ENCODE measurements at places on chromosomes 6 and 20. TPM values are rescaled to one million over a fixed set of nuclear protein-coding genes. Genes with fewer than 3 reads are reported as not detected.

TNNC2 gene
- not detected for total RNA-seq

ARFGEF2 gene
- 20.5 TPM for total RNA-seq

RBPJL gene
- total RNA-seq = not detected

MUC21 gene
- not detected for total RNA-seq

GSTA1 gene
- not detected for total RNA-seq

RWDD1 gene
- 37.3 TPM for total RNA-seq

STK4 gene
- total RNA-seq = 195 TPM

SEL1L2 gene
- total RNA-seq = not detected

SIRPD gene
- not detected for total RNA-seq

IL22RA2 gene
- not detected for total RNA-seq

OLIG3 gene
- not detected for total RNA-seq

AGER gene
- total RNA-seq = 41.4 TPM

SLC4A11 gene
- total RNA-seq = 1.7 TPM

CST2 gene
- not detected for total RNA-seq

ACSS1 gene
- 55.3 TPM for total RNA-seq

PDYN gene
- not detected for total RNA-seq

CGA gene
- not detected for total RNA-seq

NRSN1 gene
- not detected for total RNA-seq

GABRR2 gene
- total RNA-seq = 0.36 TPM

MOXD1 gene
- not detected for total RNA-seq

TAGAP gene
- 65.5 TPM for total RNA-seq

EDEM2 gene
- 23.2 TPM for total RNA-seq

EZR gene
- 183 TPM for total RNA-seq

PLN gene
- total RNA-seq = not detected

PROCR gene
- 0.30 TPM for total RNA-seq

NNAT gene
- total RNA-seq = not detected

ELMO2 gene
- total RNA-seq = 72.5 TPM

HCRTR2 gene
- not detected for total RNA-seq

CYP24A1 gene
- total RNA-seq = not detected

TRAPPC3L gene
- not detected for total RNA-seq

HLA-DRB1 gene
- 37.0 TPM for total RNA-seq

TFAP2B gene
- total RNA-seq = not detected

SYNDIG1 gene
- total RNA-seq = not detected

LTB gene
- 1,452 TPM for total RNA-seq

MMP24 gene
- not detected for total RNA-seq

GRM1 gene
- total RNA-seq = not detected

FLRT3 gene
- total RNA-seq = not detected

CRISP2 gene
- total RNA-seq = not detected

CDC5L gene
- total RNA-seq = 21.8 TPM

PI16 gene
- total RNA-seq = 2.8 TPM

DAAM2 gene
- total RNA-seq = not detected

SYCP2L gene
- not detected for total RNA-seq

SULF2 gene
- 2.1 TPM for total RNA-seq

Data from activated naive CD4-positive, alpha-beta T cell treated with anti-CD3 and anti-CD28 coated beads, Interleukin-2, amount 10 ng/mL, durations not matched to agents 5 hours and 36 hours (primary cell).